LHCN-M2 (cell line): ENCODE measurements at places on chromosomes 7 and 10. TPM values are rescaled to one million over a fixed set of nuclear protein-coding genes. Genes with fewer than 3 reads are reported as not detected.

GRCh38 chr7:74043523-74043951 lies 15.6 kb downstream of the ELN start:
- DNase-seq, result no peak

PPP1R3A gene
- not detected in 2 replicates for total RNA-seq

DNA sequence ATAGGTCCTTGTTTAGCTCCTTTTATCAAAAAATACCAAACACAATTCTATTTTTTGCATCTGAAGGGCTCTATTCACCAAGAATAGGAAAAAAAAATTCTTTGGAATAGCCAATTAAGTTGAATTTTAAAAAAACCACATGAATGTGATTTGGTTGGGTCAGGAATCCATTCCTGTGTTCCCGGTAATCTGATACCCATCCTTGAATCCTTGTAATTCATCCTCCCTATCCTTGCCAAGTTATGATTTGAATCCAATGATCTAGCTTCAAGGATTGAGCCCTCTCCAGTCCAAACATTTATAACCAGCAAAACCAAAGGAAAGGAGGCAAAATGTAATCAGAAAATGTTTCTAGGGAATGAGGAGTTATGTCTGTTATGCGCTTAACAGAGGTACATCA lies 86.6 kb downstream of the CFAP58 start:
- DNase-seq, result peak; percentile 39

ADAM8 gene
- total RNA-seq, result 0.57 and 0.77 TPM in 2 replicates

- DNase-seq, result no peak
Measured at GRCh38 chr10:99042051-99042771, 193.4 kb downstream of the HPSE2 start.
